Heart right ventricle (tissue), 16 donors: ENCODE measurements at places on chromosomes 12 and 14. TPM values are rescaled to one million over a fixed set of nuclear protein-coding genes. Genes with fewer than 3 reads are reported as not detected.

- no peak for DNase-seq
These were observed 6.4 kb downstream of the TTC6 start for GRCh38 chr14:37601865-37602264.

DNA sequence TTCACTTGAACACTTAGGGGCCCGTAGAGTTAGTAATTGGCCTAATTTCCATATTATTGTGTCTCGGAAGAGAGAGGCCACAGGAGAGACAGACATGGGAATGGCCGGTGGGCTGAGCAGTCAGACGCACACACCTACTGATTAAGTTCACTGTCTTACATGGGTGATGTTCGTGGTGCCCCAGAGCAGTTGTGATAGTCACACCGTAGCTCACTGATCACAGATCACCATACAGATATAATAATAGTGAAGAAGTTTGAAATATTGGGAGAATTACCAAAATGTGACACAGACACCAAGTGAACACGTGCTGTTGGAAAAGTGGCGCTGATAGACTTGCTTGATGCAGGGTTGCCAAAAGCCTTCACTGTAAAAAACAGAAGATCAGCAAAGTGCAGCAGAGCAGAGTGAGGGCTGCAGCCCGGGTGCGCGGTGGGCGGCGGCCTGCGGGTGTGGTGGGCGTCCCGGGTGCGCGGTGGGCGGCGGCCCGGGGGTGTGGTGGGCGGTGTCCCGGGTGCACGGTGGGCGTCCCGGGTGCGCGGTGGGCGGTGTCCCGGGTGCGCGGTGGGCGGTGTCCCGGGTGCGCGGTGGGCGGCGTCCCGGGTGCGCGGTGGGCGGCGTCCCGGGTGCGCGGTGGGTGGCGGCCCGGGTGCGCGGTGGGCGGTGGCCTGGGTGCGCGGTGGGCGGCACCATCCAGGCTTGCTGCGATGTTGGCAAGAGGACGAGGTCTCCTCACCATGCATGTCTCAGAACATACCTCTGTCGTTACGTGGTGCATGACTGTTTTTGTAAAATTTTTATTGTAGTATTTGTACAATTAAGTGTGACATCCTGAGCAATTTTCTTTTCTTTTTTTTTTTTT, 34.3 kb upstream of the TEX22 start:
- DNase-seq: no peak

GRCh38 chr12:52865090-52865944, 16.5 kb upstream of the KRT78 start:
- DNase-seq: peak; percentile 50

- no peak for DNase-seq
These were observed 14.7 kb upstream of the NCOR2 start for GRCh38 chr12:124582108-124582424.

GRCh38 chr14:79588398-79588797, 622.9 kb downstream of the DIO2 start:
- DNase-seq: no peak

GRCh38 chr14:75562089-75562488, 16.3 kb upstream of the FLVCR2 start:
- DNase-seq: no peak

DNA sequence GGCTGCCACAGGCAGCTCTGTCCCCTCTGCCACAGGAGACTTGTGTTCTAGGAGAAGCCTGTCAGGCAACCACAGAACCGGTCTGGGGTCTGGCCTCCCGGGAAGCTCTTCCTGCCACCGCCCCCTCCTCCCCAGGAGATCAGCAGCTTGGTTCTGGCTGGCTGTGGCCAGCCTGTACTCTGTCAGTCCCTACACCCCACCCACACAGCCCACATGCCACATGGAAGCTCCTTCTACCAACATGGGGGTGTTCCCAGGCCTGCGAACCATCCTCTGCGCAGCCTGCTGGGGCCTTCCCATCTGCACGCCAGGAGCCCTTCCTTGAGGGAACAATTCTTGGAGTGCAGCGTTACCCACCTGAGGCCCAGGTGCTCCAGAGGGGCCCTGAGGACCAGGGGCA, 16.8 kb downstream of the TMEM106C start:
- no peak for DNase-seq

The KRT5 gene
- total RNA-seq: not detected

GRCh38 chr14:104109731-104110361, 24.3 kb downstream of the ASPG start:
- no peak for DNase-seq

- DNase-seq: no peak
These were observed 26.7 kb upstream of the G2E3 start for GRCh38 chr14:30532264-30532663.

The C1QL4 gene
- total RNA-seq: not detected

The NR4A1 gene
- total RNA-seq: 107 TPM

DNA sequence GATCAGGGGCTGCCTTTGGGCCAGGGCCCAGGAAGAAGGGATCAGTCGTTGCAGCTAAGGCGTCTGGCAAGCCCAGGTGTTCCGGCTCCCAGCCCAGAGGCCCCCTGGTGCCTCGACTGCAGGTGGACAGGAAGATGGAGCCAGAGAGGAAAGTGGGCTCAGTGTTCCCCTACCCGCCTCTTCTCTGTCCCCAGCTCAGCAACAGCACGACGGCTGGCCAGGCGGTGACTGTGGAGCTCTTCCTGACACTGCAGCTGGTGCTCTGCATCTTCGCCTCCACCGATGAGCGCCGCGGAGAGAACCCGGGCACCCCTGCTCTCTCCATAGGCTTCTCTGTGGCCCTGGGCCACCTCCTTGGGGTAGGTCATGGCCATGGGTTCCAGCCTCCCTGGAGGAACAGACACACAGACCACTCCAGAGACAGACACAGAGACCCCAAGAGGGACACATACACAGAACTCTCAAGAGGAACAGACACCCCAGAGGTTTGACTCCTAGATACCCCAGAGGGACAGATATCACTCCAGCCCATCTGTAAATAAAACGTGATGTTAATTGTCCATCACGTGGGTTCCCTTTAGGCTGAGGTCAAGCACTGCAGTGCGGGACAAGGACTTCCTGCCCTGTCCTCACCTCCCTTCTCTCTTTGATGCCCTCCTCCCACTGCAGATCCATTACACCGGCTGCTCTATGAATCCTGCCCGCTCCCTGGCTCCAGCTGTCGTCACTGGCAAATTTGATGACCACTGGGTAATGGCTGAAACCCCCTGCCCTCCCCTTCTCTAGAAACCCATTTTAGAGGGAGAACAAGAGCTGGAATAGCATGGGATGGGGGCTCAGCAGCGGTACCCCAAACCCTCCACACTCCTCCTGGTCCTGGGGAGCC, 3.7 kb downstream of the AQP2 start:
- DNase-seq: no peak

The GLS2 gene
- total RNA-seq: 0.34 TPM

DNA sequence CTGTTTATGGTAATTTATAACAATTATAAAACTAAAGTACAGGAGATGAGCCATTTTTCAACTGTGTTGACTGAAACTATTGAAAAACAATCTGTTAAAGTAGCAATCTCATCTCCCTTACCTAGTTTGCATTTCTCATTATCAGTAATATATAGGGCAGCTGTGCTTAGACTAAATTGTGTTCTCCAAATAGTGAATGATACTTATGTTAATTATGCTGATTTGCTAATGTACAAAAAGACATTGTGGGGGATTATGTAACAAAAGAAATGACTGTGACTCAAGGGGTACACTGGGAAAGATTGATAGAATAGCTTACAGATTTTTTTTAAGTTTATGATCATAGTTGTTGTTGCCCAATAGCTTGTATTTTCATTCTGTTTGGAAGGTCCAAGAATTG, 207.7 kb downstream of the FUT8 start:
- DNase-seq: no peak

- DNase-seq: no peak
These were observed 22.3 kb upstream of the PLEKHH1 start for GRCh38 chr14:67510836-67511235.

GRCh38 chr14:91454580-91454979, 37.0 kb upstream of the CCDC88C start:
- no peak for DNase-seq

The OVCH1 gene
- not detected for total RNA-seq

The SP1 gene
- total RNA-seq: 30.6 TPM

GRCh38 chr14:88137327-88137726, 132.4 kb downstream of the GPR65 start:
- DNase-seq: no peak

GRCh38 chr14:92568621-92569479, 55.3 kb downstream of the RIN3 start:
- peak; percentile 46 for DNase-seq

The SPIC gene
- total RNA-seq: 0.19 TPM

The KCNMB4 gene
- total RNA-seq: 3.8 TPM

The LRCOL1 gene
- total RNA-seq: not detected

GRCh38 chr12:95658386-95658785, 107.1 kb upstream of the USP44 start:
- no peak for DNase-seq

The RERGL gene
- 2.2 TPM for total RNA-seq

The OR4E1 gene
- not detected for total RNA-seq

DNA sequence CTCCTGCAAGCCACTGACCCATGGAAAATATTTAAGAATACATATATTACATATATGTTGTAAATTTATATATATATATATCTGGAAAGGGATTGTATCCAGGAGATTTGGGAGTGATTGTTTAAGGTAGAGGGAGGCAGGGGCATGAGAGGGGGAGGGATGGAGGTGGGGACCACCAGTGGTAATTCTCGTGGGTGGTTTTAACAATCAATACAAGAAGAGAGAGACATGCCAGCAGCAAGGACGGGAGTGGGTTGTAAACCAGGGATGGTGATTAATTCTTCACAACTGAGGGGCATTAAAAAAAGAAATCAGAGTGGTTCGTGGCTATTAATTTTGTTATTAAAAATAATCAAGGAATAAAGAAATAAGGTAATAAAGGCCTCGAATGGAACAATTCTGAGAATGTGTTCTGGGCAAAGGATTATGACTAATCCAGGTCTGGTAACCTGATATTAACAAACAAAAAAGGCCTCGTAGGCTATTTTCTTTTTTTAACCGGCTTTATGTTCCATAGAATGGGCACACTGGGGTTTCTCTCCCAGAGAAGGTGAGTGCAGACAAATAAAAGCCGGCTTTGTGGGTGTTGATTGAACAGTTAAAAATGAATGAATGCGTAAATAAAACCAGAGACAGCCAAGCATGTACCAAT, 8.3 kb upstream of the RTL1 start:
- DNase-seq: no peak

DNA sequence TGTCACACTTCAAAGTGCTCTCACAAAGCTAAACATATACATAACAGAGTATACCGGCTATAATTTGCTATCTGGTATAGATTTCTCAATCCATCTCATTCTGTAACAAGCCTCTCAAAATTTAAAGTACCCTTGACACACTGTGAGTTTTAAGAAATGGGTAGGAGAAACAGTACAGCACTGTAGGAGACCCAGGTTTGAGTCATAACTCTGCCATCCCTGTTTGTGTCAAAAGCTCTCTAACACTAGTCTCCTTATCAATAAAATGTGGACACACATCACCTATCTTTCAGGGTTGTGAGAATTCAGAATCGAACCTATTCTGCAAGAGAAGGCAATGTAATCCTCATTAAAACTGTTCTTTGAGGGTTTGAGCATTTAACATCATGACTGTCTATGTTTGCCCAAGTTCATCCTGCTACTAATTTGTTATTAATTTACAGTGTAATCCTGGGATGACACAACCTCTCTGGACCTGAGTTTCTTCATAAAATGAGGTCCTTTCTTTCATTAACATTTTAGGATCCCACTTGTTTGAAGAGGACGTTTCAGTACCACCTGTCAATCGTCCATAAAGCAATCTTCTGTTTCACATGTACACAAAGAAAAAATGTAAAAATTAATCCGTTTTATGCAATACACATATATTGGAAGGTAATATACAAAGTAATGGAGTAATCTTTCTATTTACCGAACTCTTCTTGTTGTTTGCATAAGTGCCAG, 12.1 kb downstream of the SPTSSA start:
- no peak for DNase-seq

GRCh38 chr12:94458877-94459727, 565 bp downstream of the CEP83 start:
- DNase-seq: no peak

DNA sequence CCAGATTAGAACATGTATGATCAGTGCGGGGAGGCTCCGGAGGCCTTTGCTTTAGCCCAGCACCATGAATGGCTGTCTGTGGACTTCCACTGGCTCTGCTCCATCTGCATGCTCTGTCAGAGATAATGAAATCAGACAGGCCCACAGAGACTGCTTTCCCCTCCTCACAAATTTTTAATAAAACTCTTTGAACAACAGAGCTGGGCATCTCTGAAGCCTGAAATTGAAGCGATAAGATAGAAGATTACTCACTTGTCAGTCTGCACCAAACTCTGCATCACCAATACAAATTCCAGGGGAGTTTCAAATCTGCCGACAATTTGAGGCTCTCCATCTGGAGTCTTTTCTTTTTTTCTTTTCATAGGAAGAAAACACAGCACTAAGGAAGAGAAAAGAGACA, 110.0 kb downstream of the DYRK2 start:
- DNase-seq: no peak

DNA sequence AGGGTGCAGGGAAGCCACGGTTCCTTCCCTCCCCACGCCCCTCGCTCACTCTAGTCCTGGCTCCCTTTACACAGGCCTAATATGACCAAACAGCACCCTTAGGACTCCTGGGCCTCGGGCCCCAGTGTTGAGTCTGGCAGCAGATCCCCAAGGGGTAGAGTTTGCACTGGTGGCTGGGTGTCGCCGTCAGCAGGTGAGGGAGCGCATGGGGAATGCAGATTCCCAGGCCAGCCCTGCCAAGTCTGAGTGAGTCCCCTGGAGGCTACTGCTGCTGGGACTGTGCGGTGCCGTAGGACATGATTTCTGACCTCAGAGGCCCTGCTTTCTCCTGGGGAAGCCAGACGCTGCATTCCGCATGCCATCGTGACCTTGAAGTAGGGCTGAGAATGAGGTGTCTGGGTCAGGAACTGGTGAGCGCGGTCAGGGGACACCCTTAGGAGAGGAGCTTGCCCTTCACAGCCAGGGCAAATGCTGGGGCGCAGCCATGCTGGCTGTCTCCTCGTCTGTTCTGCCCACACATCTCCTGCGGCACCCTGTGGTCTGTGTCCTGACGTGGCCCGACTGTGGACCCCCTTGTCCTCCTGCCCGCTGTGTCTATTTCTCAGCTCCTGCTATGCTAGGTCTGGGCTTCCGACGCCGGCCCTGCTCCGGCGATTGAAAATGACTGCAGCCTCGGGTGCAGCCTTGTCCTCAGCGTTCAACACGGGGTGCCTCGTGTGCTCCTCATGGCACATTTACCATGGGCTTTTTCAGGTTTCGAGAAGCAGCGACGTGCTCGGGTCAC, 37.6 kb upstream of the PRMT8 start:
- DNase-seq: no peak

The TNFRSF1A gene
- total RNA-seq: 100 TPM
